AG20443 (cell line): ENCODE measurements at places on chromosomes 3 and 15.
A peak's percentile ranks its signal among the peaks of the same experiment; 100 is the strongest.

GRCh38 chr3:148513096-148513543 is 184.6 kb upstream of the AGTR1 start:
- DNase-seq, result no peak

GRCh38 chr15:82958638-82959037 is 6.1 kb upstream of the HOMER2 start:
- no peak for DNase-seq

GRCh38 chr3:129697229-129697969 is 90.9 kb upstream of the PLXND1 start:
- no peak for DNase-seq

GRCh38 chr3:154660811-154661210 is 230.8 kb upstream of the GPR149 start:
- DNase-seq, result no peak

DNA sequence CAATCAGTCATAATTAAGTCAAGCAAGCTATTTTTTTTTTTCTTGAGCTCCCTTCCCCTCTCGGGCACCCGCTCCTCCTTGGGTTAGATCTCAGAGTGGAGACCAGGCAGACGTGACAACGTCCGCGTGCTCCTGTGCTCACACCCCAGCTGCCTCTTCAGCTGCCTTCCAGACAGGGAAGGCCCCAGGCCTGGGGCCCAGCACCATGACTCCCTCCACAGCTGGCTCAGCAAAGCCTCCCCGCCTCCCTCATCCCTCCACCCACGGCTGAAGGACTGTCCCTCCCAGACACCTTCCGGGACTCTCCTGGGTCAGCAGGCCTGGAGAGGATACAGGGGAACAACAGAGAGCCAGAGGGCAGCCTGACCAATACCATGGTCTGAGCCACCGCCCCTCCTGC is 87.9 kb upstream of the LINGO1 start:
- no peak for DNase-seq

DNA sequence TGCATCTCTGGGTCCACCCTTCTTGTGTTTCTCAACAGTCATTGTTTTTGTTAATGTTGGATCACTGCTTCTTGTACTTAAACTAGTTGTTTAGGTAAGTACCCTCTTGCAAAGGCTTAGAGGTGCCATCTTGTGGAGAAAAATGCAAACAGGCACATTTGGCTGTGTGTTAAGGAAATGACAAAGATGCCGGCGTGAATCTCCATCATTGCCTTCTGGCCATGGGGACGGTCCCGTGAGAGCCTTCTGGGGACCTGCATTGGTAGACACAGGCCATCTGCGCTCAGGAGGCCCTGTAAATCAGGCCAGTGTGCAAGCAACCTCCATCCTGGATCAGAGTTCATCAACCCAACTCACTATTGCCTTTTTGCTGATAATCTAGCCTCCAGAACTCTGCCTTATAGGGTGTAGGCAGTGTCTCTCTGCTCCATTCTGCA is 158.6 kb upstream of the NR2E3 start:
- peak; percentile 52 for DNase-seq

DNA sequence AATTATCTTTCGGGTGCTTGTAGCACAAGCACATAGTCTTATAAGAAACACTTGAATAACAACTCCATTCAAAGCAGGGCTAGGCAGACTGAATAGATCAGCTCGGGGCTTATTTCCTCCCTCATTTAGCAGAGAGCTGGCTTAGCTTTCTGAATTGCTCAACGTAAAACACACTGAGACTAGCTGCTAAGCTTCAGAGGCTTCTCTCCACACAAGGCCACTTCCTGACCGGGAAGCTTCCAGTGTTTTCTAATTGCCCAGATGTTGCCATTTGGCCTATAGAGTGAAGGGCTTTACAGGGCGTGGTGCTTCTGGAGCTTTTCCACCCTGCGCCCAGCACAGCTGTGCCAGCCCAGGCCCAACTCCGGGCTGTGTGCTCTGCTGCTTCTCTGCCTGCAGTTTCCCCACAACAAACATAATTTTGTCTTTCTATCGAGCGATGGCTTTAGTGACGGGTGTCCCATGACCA is 16.6 kb downstream of the FAM240A start:
- peak; percentile 34 for DNase-seq

DNA sequence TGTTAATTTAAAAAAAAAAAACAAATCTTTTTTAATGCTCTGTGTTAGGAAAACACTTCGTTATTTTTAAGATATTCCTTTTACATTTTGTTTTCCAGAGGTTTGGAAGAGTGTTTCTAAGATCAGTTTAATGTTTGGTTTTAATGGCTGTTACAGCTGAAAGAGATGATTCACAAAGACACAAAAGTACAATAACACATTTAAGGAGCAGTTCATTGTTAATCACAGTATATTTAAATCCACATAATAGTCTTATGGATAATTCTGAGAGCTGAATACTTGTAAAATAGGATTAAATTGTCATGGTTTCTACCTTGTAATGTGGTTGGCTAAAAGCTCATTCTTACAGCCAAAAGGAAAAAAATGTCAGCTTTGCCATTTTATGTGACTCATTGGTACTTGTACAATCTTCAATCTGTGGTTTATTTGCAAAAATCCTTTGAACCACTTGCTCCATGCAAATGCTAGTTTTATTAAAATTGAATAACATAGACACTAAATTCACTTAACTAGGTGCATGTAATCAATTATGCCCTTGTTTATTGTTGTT is 426.4 kb downstream of the NLGN1 start:
- peak; percentile 15 for DNase-seq

DNA sequence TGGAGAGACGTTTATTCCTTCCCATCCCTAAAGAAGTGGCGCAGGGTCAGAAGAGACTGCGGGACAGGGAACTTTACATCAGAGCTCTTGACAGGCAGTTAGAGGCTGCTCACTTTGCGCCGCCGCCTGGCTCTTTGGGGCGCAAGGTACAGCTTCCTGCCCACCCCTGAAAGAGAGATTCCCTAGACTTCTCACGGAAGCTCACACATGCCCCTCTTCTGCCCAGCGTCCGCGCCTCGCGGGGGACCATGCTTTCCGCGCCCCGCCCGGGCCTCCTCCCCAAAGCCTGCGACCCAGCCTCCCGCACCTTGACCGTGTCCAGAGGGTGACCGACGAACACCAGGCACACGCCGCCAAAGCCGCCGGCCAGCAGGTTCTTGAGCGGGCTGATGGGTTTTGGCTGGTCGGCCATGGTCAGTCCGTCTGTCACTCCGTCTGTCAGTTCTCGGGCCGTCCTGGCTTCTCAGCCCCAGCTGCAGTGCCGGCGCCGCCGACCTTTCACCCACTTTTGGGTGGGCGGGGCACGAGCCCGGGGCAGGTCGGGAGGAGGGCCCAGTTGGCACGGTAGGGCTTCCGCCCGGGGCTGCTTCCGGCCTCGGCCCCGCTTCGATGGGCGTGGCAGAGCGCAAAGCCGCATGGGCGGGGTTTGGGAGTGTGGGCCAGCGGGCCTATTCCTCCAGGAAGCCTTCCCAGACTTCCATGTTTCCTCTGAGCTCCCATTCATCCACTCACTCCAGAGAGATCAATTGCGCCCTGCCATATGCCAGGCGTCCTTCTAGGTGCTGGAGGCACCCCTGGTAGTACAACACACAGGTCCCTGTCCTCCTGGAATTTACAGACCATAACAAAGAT is at the start of gene SLC25A20:
TSS of gene SLC25A20 (minus strand) at position 500 of the 852 bp plus-strand sequence. CDS start at position 412, 88 bp downstream.
- DNase-seq, result peak; percentile 99

DNA sequence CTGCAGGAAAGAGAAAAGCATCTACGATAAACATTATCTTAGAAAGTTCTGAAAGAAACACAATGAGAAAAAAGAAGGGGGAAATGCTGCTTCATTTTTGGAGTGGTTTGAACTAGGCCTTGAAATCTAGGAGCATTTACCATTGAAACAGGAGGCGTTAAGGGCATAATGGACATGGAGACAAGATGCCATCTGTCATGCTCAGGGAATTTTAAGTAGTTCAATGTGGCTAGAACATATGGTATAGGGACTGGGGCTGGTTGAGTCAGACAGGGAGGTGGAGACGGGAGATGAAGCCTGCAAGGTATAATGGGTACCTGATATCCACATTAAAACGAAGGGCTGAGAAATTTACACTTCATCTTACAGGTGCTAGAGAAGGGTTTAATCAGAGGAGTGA is 10.4 kb upstream of the PLAAT1 start:
- DNase-seq, result no peak

GRCh38 chr15:32682569-32682968 is 35.2 kb upstream of the GREM1 start:
- peak; percentile 84 for DNase-seq

- no peak for DNase-seq
Measured at GRCh38 chr3:153103406-153103945, 58.5 kb upstream of the RAP2B start.

DNA sequence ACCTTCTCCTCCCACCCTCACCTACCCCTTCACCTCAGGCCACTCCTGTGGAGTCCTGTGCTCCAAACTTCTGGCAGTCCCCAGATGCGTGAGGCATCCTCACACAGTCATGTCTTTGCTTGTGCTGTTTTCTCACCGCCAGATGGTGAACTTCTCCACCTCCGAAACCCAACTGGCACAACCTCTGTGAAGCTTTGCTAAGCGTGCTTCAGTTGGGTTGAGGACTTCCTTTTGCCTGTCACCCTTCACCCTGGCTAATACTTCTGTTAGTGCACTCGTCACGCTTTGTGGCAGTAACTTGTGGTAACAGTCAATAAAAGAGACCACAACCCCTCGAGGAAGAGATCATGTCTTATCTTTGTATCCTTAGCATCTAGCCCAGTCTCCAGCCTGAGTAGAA is 42.0 kb upstream of the SKOR1 start:
- DNase-seq, result no peak

GRCh38 chr3:152879130-152879789 is 44.3 kb downstream of the P2RY1 start:
- DNase-seq, result no peak

GRCh38 chr3:160393346-160394008 is 5.5 kb downstream of the IFT80 start:
- DNase-seq, result no peak

DNA sequence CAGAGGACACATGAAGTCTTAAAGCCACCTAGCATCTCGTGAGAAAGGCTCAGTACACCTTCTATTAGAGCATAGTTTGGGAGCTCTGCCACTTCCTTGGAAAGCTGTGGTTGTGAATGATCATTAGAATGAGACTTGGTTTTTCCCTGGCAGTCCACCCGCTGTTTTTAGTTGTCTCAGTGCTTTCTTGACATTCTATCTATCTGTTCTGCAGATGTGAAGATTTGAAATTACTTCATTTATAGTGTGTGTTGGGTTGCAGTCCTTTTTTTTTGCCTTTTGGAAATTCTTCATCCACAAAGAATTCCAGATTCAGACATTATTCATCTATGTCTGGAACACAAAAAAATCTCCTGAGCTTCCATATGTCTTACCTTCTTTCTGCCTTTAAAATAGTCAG is 23.7 kb downstream of the PPP2R3A start:
- peak; percentile 52 for DNase-seq

- no peak for DNase-seq
Measured at GRCh38 chr3:165817160-165817709, 20.0 kb downstream of the BCHE start.

DNA sequence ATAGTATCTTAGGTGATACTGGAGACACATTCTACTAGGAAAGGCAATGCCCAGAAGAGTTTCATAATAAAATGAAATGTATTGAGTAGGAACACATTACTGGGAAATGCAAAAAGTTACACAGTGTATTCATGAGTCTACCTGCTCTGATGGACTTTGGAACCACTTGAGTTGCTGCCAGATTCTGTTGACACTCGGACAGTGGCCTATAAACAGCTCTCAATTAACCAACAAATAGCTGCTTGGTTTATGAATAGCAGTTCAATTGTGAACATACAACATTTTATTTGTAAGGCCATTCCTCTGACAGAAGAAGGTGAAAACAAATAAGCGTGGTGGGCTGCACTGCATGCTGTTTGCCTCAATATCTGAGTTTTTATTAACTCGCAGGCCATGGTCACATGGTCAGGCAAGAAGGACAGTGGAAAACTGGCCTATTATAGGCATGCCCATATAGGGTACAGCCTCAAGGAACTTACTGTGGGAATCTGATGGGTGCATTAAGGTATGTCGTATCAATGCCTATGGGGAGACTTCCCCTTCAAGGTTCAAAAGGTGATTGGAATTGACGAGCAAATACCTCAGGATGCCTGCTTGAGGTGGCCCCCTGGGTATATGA is 66.2 kb downstream of the C3orf80 start:
- DNase-seq, result no peak
